ENCODE measurements at places on chromosomes 2 and 18.

DNA sequence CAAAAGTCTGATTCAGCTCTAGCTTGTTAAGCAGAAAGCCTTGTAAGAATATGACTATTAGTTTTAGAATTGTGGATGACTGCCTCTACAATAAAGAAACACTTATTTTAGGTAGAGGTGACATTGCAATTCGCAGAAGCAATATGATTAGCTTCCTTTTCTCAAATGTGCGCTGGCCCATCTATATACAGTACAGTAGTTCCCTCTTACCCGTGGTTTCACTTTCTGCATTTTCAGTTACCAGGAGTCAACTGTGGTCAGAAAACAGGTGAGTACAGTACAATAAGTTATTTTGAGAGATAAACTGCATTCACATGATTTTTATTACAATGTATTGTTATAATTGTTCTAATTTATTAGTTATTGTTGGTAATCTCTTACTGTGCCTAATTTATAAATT, 405.1 kb downstream of the GPD2 start:
- no peak for DNase-seq

DNA sequence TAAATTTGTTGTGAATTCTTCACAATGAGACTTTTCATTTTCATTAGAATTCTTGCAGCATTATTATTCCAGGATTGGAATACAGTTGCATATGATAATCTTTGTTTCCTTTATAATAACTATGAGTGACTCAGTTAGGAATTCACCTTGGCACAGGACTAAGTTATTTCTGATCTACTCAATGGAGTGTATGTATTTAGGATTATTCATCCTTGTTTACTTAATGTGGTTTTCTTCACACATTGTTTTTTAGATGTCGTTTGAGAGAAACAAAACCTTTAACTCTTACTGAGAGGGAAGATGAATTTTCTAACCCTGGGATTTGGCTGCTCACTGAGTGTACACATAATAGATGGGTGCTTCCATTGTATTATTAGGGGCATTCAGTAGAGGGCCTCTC, 970.1 kb downstream of the DPP10 start:
- no peak for DNase-seq

DNA sequence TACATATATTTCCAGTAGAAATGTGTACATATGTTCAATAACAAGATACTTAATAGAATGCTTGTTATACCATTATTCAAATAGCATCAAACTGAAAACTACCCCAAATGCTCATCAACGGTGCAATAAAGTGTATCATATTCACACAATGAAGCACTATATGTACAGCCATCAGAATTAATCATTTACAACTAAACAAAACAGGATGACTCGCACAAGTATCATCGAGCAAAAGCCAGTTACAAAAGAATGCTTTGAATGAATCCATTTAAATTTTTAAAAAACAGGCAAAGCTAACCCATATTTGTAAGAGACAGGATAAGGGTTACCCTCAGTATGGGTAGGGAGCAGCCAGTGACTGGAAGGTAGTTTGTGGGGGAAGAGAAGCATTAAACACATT, 132.8 kb upstream of the PDE1A start:
- no peak for DNase-seq

GRCh38 chr18:55779691-55780585, 191.9 kb upstream of the TCF4 start:
- DNase-seq = no peak

GRCh38 chr2:164710837-164711765, 89.8 kb upstream of the GRB14 start:
- DNase-seq = no peak

DNA sequence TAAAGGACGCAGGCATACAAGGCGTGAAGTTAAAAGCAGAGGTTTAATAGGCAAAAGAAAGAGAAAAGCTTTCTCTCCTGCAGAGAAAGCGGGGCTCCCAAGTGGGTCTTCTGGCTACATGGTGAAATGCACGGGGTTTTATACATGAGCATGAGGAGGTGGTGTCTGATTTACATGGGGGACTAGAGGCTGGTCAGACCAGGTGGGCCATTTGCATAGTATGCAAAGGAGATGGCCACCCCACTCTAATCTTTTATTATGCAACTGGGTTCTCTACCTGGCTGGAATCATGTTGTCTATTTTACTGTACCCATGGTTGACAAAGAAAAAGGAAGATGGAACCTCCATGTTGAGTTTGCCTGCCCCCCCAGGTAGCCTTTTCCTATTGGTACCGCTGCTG, 356.2 kb downstream of the KCNJ3 start:
- no peak for DNase-seq

GRCh38 chr2:105239924-105240323, 1.6 kb upstream of the GPR45 start:
- DNase-seq = no peak

GRCh38 chr2:239035997-239036731, 188.3 kb downstream of the TWIST2 start:
- no peak for DNase-seq

DNA sequence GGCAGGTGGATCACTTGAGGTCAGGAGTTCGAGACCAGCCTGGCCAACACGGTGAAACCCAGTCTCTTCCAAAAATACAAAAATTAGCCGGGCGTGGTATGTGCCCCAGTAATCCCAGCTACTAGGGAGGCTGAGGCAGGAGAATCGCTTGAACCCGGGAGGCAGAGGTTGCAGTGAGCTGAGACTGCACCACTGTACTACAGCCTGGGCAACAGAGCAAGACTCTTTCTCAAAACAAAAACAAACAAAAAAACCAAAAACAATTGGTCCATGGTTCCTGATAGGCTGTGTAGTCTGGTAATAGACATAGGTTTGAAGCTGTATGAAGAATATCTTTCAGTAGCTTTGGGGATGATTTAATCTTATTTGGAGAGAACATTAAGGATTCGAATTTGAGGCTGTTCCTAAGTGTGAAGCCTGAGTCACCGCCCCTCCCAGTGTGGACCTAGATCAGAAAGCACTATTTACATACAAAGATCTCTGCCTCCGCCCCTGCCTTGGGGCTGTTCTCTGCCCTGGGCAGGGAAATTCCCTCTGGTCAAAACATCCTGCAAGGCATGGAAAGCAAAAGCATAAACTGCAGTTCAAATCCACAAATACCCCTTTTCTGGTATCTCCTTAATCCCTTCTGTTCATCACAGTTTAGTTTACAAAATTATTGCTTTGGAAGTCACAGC, 52.8 kb upstream of the PMAIP1 start:
- DNase-seq = no peak

DNA sequence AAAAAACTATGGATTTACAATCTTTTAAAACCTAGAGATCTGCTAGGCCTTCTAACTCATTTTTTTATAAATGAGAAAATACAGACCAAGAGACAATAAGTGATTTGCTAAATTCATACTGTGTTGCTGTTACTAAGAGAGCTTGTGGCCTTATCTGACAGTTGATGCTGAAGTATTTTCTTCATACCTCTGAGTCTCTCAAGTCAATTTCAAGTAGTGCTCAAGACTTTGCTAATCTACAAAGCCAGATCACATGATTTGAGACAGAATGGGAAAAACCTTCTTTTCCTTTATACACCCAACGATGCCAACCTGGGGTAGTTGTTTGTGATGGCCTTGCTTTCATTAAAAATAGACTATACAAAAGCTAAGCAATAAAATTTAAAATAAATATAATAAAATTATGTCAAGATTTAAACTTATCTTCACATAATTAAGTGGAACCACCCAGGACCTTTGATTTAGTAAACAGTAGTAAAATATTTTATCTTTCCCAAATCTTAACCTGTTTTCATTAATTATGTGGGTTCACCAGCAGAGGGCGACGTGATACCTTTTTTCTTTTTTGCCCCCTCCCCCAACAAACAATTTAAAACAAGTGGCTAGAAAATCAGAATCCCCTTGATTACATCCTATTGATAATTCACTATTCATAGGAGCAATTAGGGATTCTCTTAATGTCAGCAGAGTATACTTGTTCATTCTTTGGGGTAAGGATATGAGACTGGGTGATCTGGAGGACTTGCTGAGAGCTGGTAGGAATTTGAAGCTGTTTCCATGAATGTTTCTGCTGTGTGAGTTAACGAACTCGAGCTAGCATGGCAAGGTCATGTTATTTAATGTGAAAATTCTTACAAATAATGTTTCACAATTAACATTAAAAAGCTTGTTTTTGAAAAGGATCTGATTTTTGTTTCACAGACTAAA, 49.6 kb upstream of the SLC5A7 start:
- no peak for DNase-seq

DNA sequence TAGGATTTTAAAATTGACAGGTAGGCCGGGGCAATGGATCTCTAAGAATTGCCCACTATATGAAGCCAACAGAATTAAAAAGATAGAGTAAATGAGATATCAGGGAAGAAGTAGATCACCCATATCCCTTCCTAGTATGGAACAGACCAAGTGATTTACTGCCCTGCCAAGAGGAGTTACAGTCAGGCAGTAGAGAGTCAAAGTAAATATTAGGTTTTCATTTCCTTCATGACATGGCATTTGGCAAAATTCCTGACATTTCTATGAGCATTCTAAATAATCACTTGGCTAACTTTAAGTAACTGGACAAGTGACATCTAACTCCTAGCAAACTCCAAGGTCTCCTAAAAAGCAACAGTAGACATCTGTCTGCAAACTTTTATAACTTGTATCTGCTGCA, 33.5 kb downstream of the GALNT5 start:
- no peak for DNase-seq

GRCh38 chr2:14677039-14677438, 44.5 kb downstream of the LRATD1 start:
- DNase-seq = no peak

DNA sequence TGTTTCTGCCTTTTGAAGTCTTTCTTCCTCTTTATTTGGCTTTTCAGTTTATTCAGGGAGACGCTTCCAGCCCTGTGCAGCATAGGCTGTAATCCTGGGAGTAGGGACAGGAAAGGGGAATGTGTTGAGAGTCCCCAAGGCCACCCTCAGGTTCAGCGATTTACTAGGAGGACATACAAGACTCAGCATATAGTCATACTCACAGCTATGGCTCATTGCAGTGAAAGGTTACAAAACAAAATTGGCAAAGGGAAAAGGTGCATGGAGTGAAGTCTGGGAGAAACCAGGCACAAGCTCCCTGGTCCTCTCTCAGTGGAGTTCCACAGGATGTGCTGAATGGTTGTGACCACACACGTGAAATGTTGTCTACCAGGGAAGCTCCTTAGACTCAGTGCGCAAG, 49.6 kb upstream of the ZNF638 start:
- DNase-seq = no peak

DNA sequence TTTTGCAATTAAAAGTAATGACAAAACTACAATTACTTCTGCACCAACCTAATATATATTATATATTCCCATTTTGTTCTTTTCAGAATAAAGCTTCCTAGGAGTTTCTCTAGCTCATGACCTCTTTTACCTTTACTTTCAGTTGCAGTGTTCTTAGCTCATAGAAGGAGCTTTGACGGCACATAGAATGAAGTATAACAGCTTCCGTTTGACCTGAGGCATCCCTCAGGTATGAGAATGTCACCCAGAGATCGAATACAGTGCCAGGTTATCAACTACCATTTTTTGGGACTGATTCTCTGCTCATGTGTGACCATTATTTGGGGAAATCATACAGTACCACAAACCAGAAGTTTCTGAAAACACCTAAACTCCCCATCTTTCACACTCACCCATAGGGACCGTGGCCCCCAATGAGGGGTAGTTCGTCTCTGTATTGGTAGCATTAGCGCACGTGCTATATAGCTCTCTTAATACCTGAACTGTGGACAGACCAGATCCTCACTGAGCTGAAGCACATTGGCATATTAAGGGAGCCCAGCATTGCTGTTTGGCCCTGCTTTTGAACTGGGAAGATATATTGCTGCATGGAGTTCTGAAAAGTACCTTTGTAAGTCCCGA, 123.0 kb downstream of the SPTBN1 start:
- DNase-seq = no peak

DNA sequence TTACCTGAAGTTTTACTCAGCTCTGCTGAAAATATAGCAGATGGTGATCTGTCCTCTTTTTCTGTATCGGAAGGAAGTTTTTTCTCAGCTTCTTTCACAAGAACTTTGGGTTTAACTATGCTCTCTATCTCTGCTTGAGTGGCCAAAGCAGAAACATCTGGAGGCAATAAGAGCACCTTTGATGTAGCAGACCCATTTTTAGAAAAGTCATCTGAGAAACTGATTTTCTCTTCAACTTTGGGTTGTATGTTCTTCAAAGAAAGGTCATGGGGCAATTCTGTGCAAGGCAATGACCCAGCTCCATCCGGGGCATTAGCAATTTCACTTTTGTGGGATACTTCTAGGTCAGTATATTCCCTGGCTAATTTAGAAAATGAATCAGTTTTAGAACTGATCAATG, 25.2 kb downstream of the RTN4 start:
- DNase-seq = no peak

DNA sequence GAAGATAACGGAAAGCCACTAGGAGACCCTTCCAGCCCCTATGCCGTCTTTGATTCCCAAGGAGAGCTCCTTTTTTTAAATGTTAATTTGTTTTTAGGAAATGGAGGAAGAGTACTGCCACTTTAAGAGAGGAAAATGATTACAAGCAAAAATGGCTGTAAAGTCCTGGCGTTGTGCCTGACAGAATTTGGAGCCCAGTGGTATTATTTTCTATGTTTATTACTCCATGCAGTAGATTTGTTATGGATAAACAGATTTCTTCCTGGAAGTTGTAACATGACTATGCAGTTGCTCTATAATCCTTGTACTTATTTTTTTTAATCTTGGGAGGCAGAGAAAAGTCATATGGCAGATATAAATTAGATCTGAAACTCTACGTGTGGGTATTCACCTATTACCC, 141.3 kb downstream of the GBX2 start:
- no peak for DNase-seq

DNA sequence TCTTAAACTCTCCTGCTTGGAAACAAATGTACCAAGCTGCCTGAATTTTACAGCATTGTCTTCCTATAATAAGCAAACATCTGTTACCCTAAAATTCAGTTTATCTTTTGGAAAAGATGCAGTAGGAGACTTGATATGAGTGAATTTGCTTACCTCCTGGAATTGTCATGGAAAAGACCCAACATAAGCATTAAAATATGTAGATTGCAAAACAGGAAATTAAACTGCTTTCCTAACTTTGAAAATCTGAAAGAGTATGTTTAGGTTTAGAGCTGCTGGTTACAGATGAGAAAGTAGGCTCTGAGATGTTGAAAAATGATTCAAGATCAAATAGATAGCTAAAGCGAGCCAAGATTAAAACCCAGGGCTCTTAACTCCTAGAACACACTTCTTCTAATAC, 316.5 kb downstream of the SOX11 start:
- no peak for DNase-seq
